HepG2 (cell line): ENCODE measurements at places on chromosomes 3 and 15. TPM values are rescaled to one million over a fixed set of nuclear protein-coding genes. Genes with fewer than 3 reads are reported as not detected.

DNA sequence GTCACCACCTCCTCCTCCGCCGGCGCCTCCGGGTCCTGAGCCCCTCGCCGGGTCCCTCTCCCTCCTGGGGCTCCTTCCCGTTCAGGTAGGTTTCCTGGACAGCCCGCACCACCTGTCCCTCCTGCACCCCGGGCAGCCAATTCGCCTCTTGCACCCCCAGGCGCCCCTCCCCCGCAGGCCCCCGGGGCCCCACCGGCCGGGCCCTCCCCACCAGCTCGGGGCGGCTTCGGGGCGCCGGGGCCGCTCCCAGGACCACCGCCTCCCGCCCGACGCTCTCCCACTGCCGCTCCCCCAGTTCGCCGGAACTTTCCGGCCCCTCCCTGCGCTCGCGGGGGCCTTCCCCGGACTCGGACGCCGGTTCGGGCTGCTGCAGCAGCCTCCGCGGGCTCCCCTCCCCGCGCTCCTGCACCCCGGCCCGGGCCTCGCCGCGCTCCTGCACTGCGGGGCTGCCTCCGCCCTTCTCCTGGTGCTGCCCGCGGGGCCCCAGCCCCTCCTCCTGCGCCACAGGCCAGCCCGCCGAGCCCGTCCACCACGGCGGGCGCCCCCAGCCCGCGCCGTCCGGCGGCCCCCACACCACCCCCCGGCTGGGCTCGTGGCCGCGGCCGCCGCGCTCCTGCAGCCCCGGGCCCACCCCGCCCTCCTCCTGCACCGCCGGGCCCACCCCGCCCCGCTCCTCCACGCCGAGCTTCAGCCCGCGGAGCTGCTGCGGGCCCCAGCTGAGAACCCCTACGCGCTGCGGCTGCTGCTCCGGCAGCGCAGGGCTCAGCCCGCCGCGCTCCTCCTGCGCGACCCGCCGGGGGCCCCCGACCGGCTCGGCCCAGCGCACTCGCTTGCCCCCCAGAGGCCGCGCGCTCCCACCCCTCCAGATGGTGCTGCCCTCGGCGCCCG, 587 bp upstream of the TNK2 start:
- H3K36me3 ChIP-seq = no peaks in the 10 kb centered on the region
- H3K4me1 ChIP-seq = peaks cover 74% of the 10 kb centered on the region
- H3K27ac ChIP-seq = no peak overlapping the region
- H3K4me3 ChIP-seq = peak overlapping the region; percentile 58

- no peaks in the 10 kb centered on the region; the same call in 1 of the 2 replicates for H3K36me3 ChIP-seq
- no peak for DNase-seq
- H3K27ac ChIP-seq = no peak overlapping the region
Measured at GRCh38 chr15:62417439-62417838, 252.4 kb upstream of the C2CD4B start.

DNA sequence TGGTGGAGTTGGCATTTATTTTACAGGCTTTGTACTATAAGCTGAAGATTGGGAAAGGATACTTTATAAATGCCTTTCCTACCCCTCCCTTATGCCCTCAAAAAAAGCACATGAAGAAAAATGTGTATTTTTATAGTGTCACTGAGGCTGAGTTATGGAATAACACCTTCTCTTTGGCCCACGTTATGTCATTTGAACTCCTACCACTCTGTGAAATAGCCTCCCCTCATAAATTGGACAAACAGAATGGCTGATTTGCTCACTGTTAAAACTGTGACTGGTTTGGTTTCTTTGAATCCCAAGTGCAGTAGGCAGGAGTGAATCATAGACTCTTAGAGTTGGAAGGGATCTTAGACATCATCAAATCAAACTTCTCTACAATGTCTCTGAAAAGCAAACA, 95.2 kb upstream of the SKOR1 start:
- no peak overlapping the region for H3K4me3 ChIP-seq
- no peaks in the 10 kb centered on the region for H3K4me1 ChIP-seq
- no peaks in the 10 kb centered on the region for H3K27me3 ChIP-seq
- no peak overlapping the region for H3K27ac ChIP-seq
- H3K36me3 ChIP-seq = no peaks in the 10 kb centered on the region

GRCh38 chr15:88619796-88620195, 1.3 kb upstream of the AEN start:
- no peaks in the 10 kb centered on the region for H3K27me3 ChIP-seq
- H3K4me3 ChIP-seq = no peak overlapping the region
- H3K27ac ChIP-seq = no peak overlapping the region
- no peaks in the 10 kb centered on the region for H3K36me3 ChIP-seq

The ATP10A gene
- total RNA-seq = 0.36 and 0.58 TPM in 2 replicates

The SNTN gene
- total RNA-seq = not detected in 2 replicates

The CKMT1A gene
- total RNA-seq = 0.13 TPM in 1 of 2 replicates, not detected in the other

GRCh38 chr15:29631076-29632070, 190.9 kb downstream of the TJP1 start:
- no peak overlapping the region for H3K4me3 ChIP-seq
- peaks cover 7% of the 10 kb centered on the region for H3K4me1 ChIP-seq
- H3K27me3 ChIP-seq = peaks cover 23% of the 10 kb centered on the region; the same call in 2 of the 3 replicates
- no peak for DNase-seq
- no peak overlapping the region for H3K27ac ChIP-seq

DNA sequence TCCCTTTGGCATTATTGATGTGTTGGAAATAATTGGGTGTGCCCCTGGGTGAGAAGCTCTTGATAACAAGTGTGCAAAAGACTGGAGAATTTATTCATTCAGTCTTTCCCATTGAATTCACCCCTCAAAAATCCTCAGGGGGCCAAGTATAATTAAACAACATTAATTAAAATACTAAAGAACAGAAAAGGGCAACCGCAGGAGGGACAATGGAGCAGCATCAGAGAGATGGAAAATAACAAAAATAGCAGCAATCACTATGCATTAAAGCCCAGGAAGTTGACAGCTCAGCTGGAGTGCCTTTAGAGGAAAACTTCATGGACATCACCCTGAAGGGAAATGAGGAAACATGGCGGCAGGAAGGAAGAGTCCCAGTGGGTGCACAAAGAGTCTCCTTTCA, 227.6 kb downstream of the MINAR1 start:
- no peaks in the 10 kb centered on the region for H3K36me3 ChIP-seq
- H3K27me3 ChIP-seq = no peaks in the 10 kb centered on the region
- no peaks in the 10 kb centered on the region for H3K4me1 ChIP-seq
- H3K4me3 ChIP-seq = no peak overlapping the region

GRCh38 chr15:73714695-73715301, 30.6 kb downstream of the CD276 start:
- peaks cover 14% of the 10 kb centered on the region for H3K36me3 ChIP-seq
- no peak for DNase-seq
- no peaks in the 10 kb centered on the region for H3K4me1 ChIP-seq
- H3K4me3 ChIP-seq = no peak overlapping the region
- peaks cover 3% of the 10 kb centered on the region; the same call in 1 of the 3 replicates for H3K27me3 ChIP-seq

GRCh38 chr3:134965865-134966481, 170.9 kb downstream of the EPHB1 start:
- no peaks in the 10 kb centered on the region for H3K36me3 ChIP-seq
- H3K27ac ChIP-seq = no peak overlapping the region
- no peak overlapping the region for H3K4me3 ChIP-seq
- DNase-seq = no peak
- peaks cover 4% of the 10 kb centered on the region; the same call in 1 of the 3 replicates for H3K27me3 ChIP-seq
- H3K4me1 ChIP-seq = no peaks in the 10 kb centered on the region

DNA sequence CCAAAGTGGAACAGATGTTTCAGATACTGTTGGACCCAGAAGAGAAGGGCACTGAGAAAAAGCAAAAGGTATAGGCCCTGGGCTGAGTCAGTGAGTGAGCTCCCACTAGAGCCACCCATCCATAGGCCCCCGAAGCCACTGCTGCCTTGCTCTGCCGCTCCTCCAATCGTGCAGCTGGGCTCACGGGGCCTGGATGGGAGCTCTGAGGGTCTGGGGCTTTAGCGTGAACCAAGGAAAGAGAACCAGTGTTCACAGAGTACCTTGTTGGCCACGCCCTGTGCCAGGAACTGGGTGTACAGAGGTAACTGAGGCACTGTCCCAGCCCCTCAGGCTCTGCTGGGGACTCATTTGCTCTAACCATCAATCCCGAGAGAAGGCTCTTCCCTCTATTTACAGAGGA, 4.7 kb downstream of the UNC45A start:
- no peak for DNase-seq
- H3K27ac ChIP-seq = no peak overlapping the region
- no peaks in the 10 kb centered on the region for H3K27me3 ChIP-seq
- H3K4me3 ChIP-seq = no peak overlapping the region
- H3K4me1 ChIP-seq = peaks cover 14% of the 10 kb centered on the region

- no peaks in the 10 kb centered on the region for H3K36me3 ChIP-seq
- H3K4me1 ChIP-seq = peaks cover 76% of the 10 kb centered on the region
- no peak overlapping the region for H3K4me3 ChIP-seq
- H3K27me3 ChIP-seq = no peaks in the 10 kb centered on the region
- H3K27ac ChIP-seq = no peak overlapping the region
Measured at GRCh38 chr15:58736018-58736643, 13.4 kb downstream of the ADAM10 start.

The SEMA6D gene
- total RNA-seq = not detected in 2 replicates

DNA sequence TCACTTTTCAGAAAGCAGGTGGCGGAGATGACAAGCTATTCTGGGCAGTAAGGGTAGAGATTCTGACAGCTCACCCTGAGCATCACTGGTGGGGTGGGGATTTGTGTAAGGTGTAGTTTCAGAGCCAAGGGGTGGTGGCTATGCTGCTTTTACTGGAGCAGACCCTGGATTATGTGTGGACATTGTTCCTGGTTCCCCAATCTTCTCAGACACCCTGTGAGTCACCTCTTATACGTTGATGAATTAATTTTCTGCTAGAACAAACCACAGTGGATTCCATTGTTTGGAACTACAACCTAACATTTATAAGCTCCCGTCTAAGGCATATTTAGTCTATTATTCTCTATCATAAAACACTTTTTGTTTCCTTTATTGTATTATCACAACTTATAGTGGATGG, 169.5 kb upstream of the COL8A1 start:
- DNase-seq = no peak
- H3K27ac ChIP-seq = no peak overlapping the region
- no peaks in the 10 kb centered on the region for H3K27me3 ChIP-seq

The PXK gene
- 5.8 and 6.4 TPM in 2 replicates for total RNA-seq

The CCR9 gene
- total RNA-seq = not detected in 2 replicates

DNA sequence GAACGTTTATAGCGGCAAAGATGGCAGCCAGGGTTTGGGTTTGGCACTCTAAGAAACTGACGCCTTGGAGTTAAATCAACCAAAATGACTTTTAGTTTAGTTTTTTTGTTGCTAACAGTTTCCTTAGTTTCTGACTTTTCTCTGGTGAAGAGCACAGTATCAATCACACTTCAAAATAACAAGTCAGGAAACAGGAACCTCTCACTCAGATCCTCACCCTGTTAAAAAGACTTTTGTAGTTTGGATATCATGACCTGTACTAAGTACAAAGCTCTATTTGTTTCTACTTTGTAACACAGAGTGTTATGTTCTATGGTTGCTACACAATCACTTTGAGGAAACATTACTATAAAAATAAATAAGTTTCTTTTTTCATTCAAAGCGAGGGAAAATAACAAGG, 51.1 kb downstream of the ATP10A start:
- no peaks in the 10 kb centered on the region for H3K36me3 ChIP-seq
- DNase-seq = no peak

- no peak overlapping the region for H3K4me3 ChIP-seq
- H3K4me1 ChIP-seq = no peaks in the 10 kb centered on the region
- H3K36me3 ChIP-seq = no peaks in the 10 kb centered on the region
- H3K27me3 ChIP-seq = no peaks in the 10 kb centered on the region
- no peak for DNase-seq
Measured at GRCh38 chr15:92451225-92451825, 57.6 kb downstream of the ST8SIA2 start.

- H3K4me1 ChIP-seq = no peaks in the 10 kb centered on the region
- no peaks in the 10 kb centered on the region for H3K27me3 ChIP-seq
- no peak overlapping the region for H3K4me3 ChIP-seq
Measured at GRCh38 chr3:175082631-175083030, 223.5 kb downstream of the NAALADL2 start.

The DPH3 gene
- total RNA-seq = 21.6 and 40.0 TPM in 2 replicates

DNA sequence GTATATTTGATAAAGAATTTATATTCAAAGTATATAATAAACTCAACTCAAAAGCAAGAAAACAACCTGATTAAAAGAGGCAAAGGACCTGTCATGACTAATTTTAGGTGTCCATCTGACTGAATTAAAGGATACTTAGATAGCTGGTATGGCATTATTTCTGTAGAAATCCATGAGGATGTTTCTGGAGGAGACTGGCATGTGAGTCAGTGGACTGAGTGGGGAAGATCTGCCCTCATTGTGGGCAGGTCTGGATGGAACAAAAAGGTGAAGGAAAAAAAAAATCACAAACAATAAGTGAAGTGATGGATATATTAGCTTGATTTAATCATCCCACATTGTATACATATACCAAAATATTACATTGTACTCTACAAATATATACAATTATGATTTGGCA, 16.6 kb downstream of the ANKRD28 start:
- H3K4me1 ChIP-seq = peaks cover 21% of the 10 kb centered on the region
- H3K4me3 ChIP-seq = no peak overlapping the region
- no peak overlapping the region for H3K27ac ChIP-seq

GRCh38 chr15:52440946-52441345, 87.7 kb downstream of the MYO5A start:
- H3K27me3 ChIP-seq = peaks cover 4% of the 10 kb centered on the region; the same call in 1 of the 3 replicates
- no peaks in the 10 kb centered on the region for H3K36me3 ChIP-seq
- no peak overlapping the region for H3K4me3 ChIP-seq
- H3K4me1 ChIP-seq = peaks cover 5% of the 10 kb centered on the region; the same call in 1 of the 2 replicates
- no peak overlapping the region for H3K27ac ChIP-seq

The C2CD4B gene
- not detected in 2 replicates for total RNA-seq

GRCh38 chr3:187064210-187065115, 74.8 kb downstream of the RPL39L start:
- H3K36me3 ChIP-seq = peaks cover 21% of the 10 kb centered on the region
- peak overlapping the region; percentile 73 for H3K27ac ChIP-seq
- peaks cover 77% of the 10 kb centered on the region for H3K4me1 ChIP-seq
- no peak overlapping the region for H3K4me3 ChIP-seq
- no peaks in the 10 kb centered on the region for H3K27me3 ChIP-seq
- peak; percentile 65 for DNase-seq

The CAPN3 gene
- total RNA-seq = 0.90 and 1.3 TPM in 2 replicates

DNA sequence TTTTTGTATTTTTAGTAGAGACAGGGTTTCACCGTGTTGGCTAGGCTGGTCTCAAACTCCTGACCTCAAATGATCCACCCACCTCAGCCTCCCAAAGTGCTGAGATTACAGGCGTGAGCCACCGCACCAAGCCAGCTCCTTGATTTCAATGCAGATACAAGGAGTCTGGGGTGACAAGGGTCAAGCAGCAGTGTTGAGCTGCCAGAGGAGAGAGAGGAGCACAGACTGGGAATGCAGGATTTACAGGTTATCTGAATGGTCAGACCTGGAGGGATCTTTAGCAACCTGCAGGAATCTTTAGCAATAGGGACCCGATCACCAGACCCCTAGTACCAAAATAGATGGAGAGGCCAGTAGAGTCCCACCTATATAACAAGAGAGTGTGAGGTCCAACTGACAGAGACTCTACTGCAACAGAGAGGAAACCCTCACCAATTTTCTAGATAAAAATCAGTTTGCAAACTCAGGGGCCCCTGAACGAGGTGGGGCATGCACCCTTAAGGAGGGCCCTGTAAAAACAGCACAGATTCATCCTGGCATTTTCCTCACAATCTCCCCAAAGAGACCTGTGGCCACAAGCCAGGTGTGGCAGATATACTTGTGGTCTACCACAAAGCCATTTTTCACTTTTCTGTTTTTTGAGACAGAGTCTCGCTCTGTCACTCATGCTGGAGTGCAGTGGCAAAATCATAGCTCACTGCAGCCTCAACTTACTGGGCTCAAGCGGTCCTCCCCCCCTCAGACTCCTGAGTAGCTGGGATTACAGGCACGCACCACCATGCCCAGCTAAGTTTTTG, 10.7 kb upstream of the SHISA5 start:
- H3K4me1 ChIP-seq = no peaks in the 10 kb centered on the region
- H3K27me3 ChIP-seq = no peaks in the 10 kb centered on the region; the same call in 1 of the 2 replicates
- H3K36me3 ChIP-seq = no peaks in the 10 kb centered on the region
- no peak for DNase-seq
- no peak overlapping the region for H3K27ac ChIP-seq

The SLC51B gene
- total RNA-seq = 14.4 and 17.1 TPM in 2 replicates
